Vein endothelial cell (primary cell): ENCODE measurements at places on chromosomes 5 and 9. TPM values are rescaled to one million over a fixed set of nuclear protein-coding genes. Genes with fewer than 3 reads are reported as not detected.

The ARHGEF37 gene
- total RNA-seq = 11.0 and 16.7 TPM in 2 replicates

The ADCY2 gene
- total RNA-seq = not detected in 2 replicates

The NPR3 gene
- 0.96 and 1.3 TPM in 2 replicates for total RNA-seq

The NACC2 gene
- total RNA-seq = 34.1 and 39.5 TPM in 2 replicates

The PDE4D gene
- 63.7 and 65.4 TPM in 2 replicates for total RNA-seq

The SPINK7 gene
- total RNA-seq = not detected in 2 replicates

The STC2 gene
- total RNA-seq = 18.1 and 37.9 TPM in 2 replicates

The SNAPC4 gene
- 19.5 and 25.8 TPM in 2 replicates for total RNA-seq

The ADAMTS6 gene
- 50.9 and 78.4 TPM in 2 replicates for total RNA-seq

The SPATA31E1 gene
- total RNA-seq = not detected in 2 replicates

The TMEM171 gene
- total RNA-seq = 3.6 and 8.9 TPM in 2 replicates

The STING1 gene
- total RNA-seq = 56.9 and 67.3 TPM in 2 replicates

The CYLC2 gene
- not detected in 2 replicates for total RNA-seq

The ACOT12 gene
- not detected in 2 replicates for total RNA-seq

The CCIN gene
- 0.10 and 0.65 TPM in 2 replicates for total RNA-seq

The PPP3R2 gene
- not detected in 2 replicates for total RNA-seq

The PTRH1 gene
- total RNA-seq = 22.8 and 24.2 TPM in 2 replicates

The IL33 gene
- 4.8 and 12.7 TPM in 2 replicates for total RNA-seq

The POU4F3 gene
- under 0.01 and 0.10 TPM in 2 replicates for total RNA-seq

The ENTREP1 gene
- total RNA-seq = 6.1 and 9.8 TPM in 2 replicates

The ARID3C gene
- 0.33 TPM in 1 of 2 replicates, not detected in the other for total RNA-seq

The CAVIN4 gene
- total RNA-seq = 1.6 and 3.3 TPM in 2 replicates

The TEX48 gene
- not detected in 2 replicates for total RNA-seq

The MCC gene
- total RNA-seq = 21.3 and 25.8 TPM in 2 replicates

The LRRC26 gene
- total RNA-seq = not detected in 2 replicates

The SNX18 gene
- 18.8 and 22.5 TPM in 2 replicates for total RNA-seq

The FOXD4L3 gene
- not detected in 2 replicates for total RNA-seq

The HBEGF gene
- 30.1 and 43.6 TPM in 2 replicates for total RNA-seq

The HRH2 gene
- under 0.01 TPM in 1 of 2 replicates, not detected in the other for total RNA-seq

The ANKDD1B gene
- total RNA-seq = 0.33 and 0.86 TPM in 2 replicates

The TCOF1 gene
- 24.8 and 28.1 TPM in 2 replicates for total RNA-seq

The MLANA gene
- 0.19 TPM in 1 of 2 replicates, not detected in the other for total RNA-seq

The LCN15 gene
- total RNA-seq = not detected in 2 replicates
